Keratinocyte (primary cell): ENCODE measurements at places on chromosomes 12 and 14. TPM values are rescaled to one million over a fixed set of nuclear protein-coding genes. Genes with fewer than 3 reads are reported as not detected.
A peak's percentile ranks its signal among the peaks of the same experiment; 100 is the strongest.

- DNase-seq: peak; percentile 28
Observed at GRCh38 chr12:2336409-2336829, 283.6 kb downstream of the CACNA1C start.

- no peak for DNase-seq
Observed at GRCh38 chr12:88993651-88994050, 358.6 kb downstream of the DUSP6 start.

DNA sequence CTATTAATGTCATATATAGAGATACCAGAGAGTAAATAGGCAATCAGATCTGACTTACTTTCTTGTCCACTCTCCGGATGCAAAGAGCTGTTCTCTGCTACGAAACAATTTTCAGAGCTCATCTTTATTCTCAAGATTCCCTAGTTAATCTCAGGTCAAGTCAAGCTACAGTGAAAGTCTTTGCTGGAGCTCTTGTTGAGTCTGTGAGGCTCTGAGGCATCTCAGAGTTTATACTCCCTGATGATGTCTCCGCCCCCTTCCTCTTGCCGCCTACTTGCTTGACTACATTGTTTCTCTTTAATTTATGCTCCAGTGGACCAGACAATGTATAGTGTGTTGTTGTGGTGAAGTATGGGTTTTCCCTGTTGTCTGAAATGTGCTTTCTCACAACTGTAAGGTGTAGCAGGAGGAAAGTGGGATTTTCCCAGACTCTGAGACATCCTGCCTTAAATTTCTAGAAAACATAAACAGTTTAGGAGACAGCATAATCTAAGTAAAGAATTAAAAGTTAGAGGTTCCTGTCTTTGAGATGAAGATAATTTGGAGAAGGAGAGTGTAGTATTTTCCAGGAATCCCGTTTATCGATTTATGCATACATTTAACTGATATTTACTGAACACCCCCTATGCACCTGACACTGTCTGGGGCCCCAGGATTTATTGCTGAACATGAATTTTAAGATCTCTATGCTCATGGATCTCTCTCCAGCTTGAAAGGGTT, at the start of gene CD69:
TSS of gene CD69 (minus strand) at position 203 of the 720 bp plus-strand sequence. CDS start at position 122, 81 bp downstream.
- DNase-seq: no peak

DNA sequence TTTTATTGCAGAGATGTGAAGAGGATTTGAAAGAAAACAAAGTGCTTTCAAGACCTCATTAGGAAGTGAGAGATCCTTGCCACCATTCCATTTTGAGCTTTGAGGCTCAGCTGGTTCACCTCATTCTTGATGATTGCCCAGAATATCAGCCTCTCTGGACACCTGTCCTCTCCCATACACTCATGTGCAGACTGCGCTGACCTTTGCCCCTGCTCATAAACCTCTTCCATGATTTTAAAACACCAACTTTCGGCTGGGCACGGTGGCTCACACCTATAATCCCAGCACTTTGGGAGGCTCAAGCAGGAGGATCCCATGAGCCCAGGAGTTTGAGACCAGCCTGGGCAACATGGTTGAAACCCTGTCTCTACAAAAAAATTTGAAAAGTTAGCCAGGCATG, 8.9 kb downstream of the COX14 start:
- DNase-seq: no peak

DNA sequence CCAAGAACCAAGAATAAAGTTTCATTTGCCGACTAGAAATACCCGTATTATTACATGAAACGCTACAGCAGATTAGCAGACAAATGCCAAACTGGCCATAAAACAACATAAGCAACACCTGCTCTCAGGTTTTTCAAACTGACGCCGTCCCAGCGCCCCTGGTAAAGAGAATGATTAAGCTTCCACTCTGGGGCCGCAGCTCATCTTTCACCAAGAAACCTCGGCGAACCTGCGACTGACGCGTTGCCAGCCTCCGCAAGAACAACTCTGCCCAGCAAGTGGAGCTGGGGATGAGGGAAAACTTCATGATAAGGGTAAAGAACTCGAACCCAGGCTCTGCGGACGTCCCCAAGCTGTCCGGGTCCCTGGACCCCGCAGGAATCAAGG, 530 bp downstream of the ARL1 start:
- no peak for DNase-seq

The SENP1 gene
- 8.6 to 15.4 TPM (median 11.9 TPM) in 3 replicates for polyA plus RNA-seq
